ENCODE measurements at places on chromosomes 7 and 10. TPM values are rescaled to one million over a fixed set of nuclear protein-coding genes. Genes with fewer than 3 reads are reported as not detected.

The TET1 gene
- 0.21 TPM for total RNA-seq

The ZNF425 gene
- 1.3 TPM for total RNA-seq

The PLCE1 gene
- 2.5 TPM for total RNA-seq

The GALNT17 gene
- not detected for total RNA-seq

The COL28A1 gene
- total RNA-seq: not detected

The PLXNA4 gene
- 5.5 TPM for total RNA-seq

The NPY gene
- 2.3 TPM for total RNA-seq

The CLEC2L gene
- 0.51 TPM for total RNA-seq

The SEMA4G gene
- total RNA-seq: 0.57 TPM

The ECHDC3 gene
- total RNA-seq: 7.9 TPM

The AASS gene
- 39.8 TPM for total RNA-seq

The AKR1C8 gene
- not detected for total RNA-seq

The WEE2 gene
- not detected for total RNA-seq

The KLF14 gene
- total RNA-seq: 0.86 TPM

The SLC16A9 gene
- 11.7 TPM for total RNA-seq

The STAG3 gene
- 0.77 TPM for total RNA-seq

The PTF1A gene
- not detected for total RNA-seq

The HTR7 gene
- 22.9 TPM for total RNA-seq

The CNTNAP2 gene
- 6.2 TPM for total RNA-seq

The HOXA1 gene
- 5.5 TPM for total RNA-seq

The TMEM273 gene
- not detected for total RNA-seq

The AGBL3 gene
- total RNA-seq: 3.3 TPM

The CALHM3 gene
- not detected for total RNA-seq

The ADAM12 gene
- total RNA-seq: 59.9 TPM

The CYP2E1 gene
- 2.5 TPM for total RNA-seq

The SPDYE5 gene
- not detected for total RNA-seq

The SRGN gene
- total RNA-seq: 8.3 TPM

The CARD11 gene
- 4.5 TPM for total RNA-seq

The IFIT2 gene
- 8.5 TPM for total RNA-seq

The DRGX gene
- total RNA-seq: not detected

The ANKRD61 gene
- total RNA-seq: 0.89 TPM

The MKX gene
- total RNA-seq: 0.39 TPM

The SFRP4 gene
- 0.77 TPM for total RNA-seq

The PTPRN2 gene
- total RNA-seq: 5.5 TPM

The BTBD16 gene
- not detected for total RNA-seq
